ENCODE measurements at places on chromosomes 3 and 15.

DNA sequence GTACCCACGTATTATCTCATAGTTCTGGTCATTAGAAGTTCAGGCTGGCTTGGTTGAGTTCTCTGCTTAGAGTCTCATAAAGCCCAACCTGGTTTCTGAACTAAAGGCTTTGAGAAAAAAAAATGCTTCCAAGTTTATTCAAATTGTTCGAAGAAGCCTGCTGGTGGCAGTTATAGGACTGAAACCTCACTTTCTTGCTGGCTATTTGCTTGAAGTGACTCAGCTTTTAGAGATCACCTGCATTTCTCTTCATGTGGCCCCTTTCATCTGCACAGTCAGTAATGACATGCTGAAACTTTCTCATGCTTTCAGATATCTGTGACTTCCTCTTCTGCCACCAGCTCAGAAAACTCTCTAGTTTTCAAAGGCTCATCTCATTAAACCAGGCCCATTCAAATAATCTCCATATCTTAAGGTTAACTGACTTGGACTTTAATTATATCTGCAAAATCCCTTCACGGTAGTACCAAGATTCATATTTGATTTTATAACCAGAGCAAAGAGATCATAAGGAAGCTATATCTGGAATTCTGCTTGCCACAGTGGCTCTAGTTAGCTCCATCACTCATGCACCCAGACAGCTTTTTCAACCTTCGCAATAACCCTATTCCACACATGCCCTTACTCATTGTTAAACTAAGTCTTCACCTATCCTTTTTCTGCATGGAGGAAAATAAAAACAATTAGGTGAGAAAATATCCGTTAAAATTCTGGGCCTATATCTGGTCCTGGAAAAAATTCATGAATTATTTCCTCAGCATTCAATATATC lies 433.8 kb upstream of the CBLB start:
- no peak for DNase-seq

GRCh38 chr3:134614955-134615354 lies 35.9 kb downstream of the KY start:
- DNase-seq, result no peak

- DNase-seq, result no peak
Measured at GRCh38 chr15:63505842-63506222, 1.4 kb downstream of the USP3 start.

- DNase-seq, result peak; percentile 41
Measured at GRCh38 chr3:44323341-44323955, 15.1 kb upstream of the TCAIM start.

DNA sequence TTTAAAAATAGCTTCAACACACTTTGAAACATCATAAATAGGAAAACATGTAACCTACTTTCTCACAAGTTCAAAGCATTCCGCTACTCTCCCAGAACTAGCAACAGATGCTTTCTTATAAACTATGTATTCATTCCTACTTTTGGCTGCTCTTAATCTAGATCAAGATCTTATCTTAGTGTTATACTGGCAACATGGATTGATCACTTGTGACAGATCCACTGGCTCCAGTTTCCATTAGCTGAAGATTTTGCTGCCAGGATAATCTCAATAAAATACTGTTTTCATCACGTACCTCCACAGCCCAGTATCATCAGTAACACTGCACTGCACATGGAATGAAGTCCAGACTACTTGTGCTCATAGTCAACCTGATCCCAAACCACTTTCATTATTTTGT lies 491.7 kb upstream of the AGTR1 start:
- DNase-seq, result no peak

Measured in NCI-H2227 treated with DMSO at 0.1 percent for 48 hours (cell line).